Keratinocyte (primary cell): ENCODE measurements at places on chromosomes 12 and 14. TPM values are rescaled to one million over a fixed set of nuclear protein-coding genes. Genes with fewer than 3 reads are reported as not detected.

DHH gene
- polyA plus RNA-seq: not detected in 3 replicates

JAG2 gene
- 28.3 to 38.2 TPM (median 36.5 TPM) in 3 replicates for polyA plus RNA-seq

BMP4 gene
- polyA plus RNA-seq: 4.0 to 8.5 TPM (median 6.5 TPM) in 3 replicates

DNA sequence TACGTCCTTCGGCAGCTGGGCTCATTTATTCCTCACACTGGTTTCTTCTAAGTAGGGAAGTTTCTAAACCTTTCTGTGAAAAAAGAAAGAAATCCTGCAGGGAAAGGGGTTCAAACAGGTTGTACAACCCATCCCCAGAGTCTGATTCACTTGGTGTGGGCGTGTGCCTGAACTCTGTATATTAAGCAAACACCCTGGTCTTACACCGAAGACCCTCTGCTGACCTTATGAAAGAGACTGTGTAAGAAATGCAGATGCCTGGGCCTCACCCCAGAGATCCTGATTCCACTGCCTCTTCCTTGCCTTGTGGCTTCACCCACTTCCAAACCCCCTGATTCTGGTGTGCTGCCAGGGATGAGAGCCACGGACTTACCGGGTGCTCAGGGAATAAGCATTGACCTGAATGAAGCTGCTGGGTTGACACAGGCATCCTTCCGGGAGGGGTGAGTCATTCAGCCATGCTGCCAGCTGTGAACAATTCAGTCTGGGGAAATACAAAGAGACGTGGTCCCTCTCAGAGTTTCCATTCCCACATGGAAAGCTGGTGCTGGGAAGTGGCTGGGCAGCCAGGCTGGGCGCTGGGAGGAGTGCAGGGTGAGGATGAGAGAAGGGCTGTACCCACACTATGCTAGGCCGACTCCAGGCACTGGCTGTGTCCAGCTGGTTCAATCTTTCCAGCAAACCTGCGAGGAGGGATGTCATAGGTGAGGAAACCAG is 26.5 kb upstream of the ACTN1 start:
- no peak overlapping the region for H3K27ac ChIP-seq
- H3K4me1 ChIP-seq: peaks cover 15% of the 10 kb centered on the region
- no peak overlapping the region for H3K4me3 ChIP-seq
- peak; percentile 70 for DNase-seq

DNA sequence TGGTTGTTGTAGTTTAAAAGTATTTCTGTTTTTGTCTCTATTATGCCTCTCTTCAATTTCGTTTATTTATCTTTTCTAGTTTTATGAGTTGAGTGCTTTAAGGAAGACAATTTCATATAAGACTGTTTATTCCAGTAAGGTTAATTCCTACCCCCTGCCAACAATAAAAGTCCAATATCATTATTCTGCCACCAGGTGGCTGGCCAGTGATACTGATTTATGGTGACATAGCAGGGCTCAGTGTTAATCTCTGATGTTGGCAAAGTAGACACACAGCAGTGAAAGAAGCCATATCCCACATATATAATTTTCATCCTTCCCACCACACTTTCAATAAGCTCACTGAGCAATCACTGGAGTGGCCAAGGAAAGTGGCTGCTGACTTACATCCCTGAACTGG is 69.0 kb upstream of the BMP4 start:
- H3K27me3 ChIP-seq: no peaks in the 10 kb centered on the region
- DNase-seq: no peak
- no peak overlapping the region for H3K27ac ChIP-seq
- no peaks in the 10 kb centered on the region for H3K4me1 ChIP-seq
- no peak overlapping the region for H3K4me3 ChIP-seq

GRCh38 chr12:64400041-64400440 is 4.2 kb upstream of the XPOT start:
- no peaks in the 10 kb centered on the region for H3K36me3 ChIP-seq
- DNase-seq: no peak
- no peak overlapping the region for H3K4me3 ChIP-seq
- no peak overlapping the region for H3K27ac ChIP-seq
- H3K27me3 ChIP-seq: no peaks in the 10 kb centered on the region

GRCh38 chr12:93571925-93572711 is at the start of gene SOCS2:
TSS of gene SOCS2 (plus strand) at chr12:93572675. CDS start at chr12:93572898, 223 bp downstream.
- H3K4me3 ChIP-seq: peak within 1 kb of the TSS; percentile 88
- DNase-seq: no peak
- peak within 1 kb of the TSS; percentile 87 for H3K27ac ChIP-seq
- no peaks in the 10 kb centered on the region for H3K36me3 ChIP-seq
- H3K27me3 ChIP-seq: peaks cover 15% of the 10 kb centered on the region

DNA sequence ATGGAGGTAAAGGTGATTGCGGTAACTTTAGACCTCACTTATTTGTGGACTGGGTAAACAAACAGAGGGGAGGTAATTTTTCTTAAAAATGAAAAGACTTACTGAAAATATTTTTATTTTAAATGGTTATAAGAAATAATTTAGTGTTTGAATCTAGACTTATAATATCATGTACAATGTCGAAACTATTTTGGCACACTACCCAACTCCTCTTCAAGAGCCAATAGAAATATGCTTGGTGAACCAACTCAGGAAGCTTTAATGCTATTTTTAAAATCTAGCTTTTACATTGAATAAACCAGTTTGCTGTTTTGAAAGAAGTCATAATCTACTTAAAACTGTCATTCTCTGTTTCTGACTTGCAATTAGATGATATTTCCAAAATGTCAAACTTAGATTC is 175.8 kb upstream of the NPAS3 start:
- H3K4me1 ChIP-seq: no peaks in the 10 kb centered on the region
- DNase-seq: no peak
- H3K27ac ChIP-seq: no peak overlapping the region

- H3K27me3 ChIP-seq: no peaks in the 10 kb centered on the region
- H3K36me3 ChIP-seq: peaks cover 2% of the 10 kb centered on the region
- no peak for DNase-seq
- H3K4me3 ChIP-seq: no peak overlapping the region
Measured at GRCh38 chr12:1962051-1963020, 41.9 kb downstream of the DCP1B start.

GRCh38 chr12:93019975-93020630 is 91.0 kb upstream of the EEA1 start:
- H3K4me3 ChIP-seq: no peak overlapping the region
- H3K4me1 ChIP-seq: peaks cover 9% of the 10 kb centered on the region
- DNase-seq: no peak

- peak overlapping the region; percentile 99 for H3K27ac ChIP-seq
- DNase-seq: no peak
- peak overlapping the region; percentile 85 for H3K4me3 ChIP-seq
Measured at GRCh38 chr14:64704743-64705380, 638 bp downstream of the PLEKHG3 start.

DNA sequence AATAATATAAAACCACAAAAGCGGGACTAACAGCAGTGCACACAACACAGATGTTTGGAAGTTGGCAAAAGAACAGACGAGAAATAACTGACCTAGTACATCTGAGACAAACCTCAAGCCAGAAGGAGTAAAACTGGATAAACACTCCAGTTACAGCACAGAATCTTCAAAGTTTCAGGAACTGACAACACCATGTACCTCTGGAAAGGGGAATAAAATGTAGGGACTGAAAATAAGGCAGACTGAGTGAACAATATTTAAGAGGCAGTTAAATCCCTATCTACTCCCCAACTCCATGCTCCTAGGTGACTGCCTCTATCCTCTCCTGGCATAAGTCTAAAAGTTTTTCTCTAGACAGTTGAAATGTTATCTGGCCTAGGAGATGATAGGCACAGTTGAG is 57.9 kb downstream of the ZFYVE21 start:
- no peak for DNase-seq
- no peaks in the 10 kb centered on the region for H3K36me3 ChIP-seq
- H3K27ac ChIP-seq: no peak overlapping the region
- H3K4me3 ChIP-seq: no peak overlapping the region
- no peaks in the 10 kb centered on the region for H3K4me1 ChIP-seq

DNA sequence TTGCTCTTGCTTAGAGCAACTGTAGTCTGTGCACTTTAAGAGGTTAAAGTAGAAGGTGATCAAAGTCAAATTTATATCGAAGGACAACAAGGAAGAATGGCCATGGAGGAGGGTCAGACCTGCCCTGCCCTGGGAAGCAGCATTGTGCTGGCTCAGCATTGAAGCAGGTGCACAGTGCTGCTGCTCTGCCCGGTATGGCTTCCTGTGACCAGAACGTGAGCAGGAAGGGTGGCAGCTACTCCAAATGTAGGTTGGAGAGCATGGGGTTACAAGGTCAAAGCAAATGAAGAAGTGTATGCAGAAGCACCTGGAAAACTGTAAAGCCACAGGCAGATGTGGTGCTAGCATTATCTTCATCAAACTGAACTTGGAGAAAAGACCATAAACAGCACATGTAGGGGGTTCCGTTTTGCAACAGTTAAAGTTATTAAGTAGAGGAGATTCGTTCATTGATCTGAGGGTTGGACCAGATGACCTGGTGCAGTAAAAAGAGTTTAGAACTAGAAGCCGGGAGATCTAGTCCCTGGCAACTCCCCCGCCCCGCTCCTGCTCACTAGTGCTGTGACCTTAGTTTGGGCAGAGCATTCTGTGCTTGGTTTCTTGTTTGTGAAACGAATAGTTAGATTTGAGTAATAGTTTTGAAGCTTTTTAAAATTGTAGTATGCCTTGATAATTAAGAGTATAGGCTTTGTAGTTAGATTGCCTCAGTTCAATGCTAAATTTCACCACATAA is 84.2 kb downstream of the SCN8A start:
- H3K27me3 ChIP-seq: peaks cover 7% of the 10 kb centered on the region
- no peak overlapping the region for H3K27ac ChIP-seq
- no peak overlapping the region for H3K4me3 ChIP-seq
